ENCODE measurements at places on chromosomes 7 and 10. TPM values are rescaled to one million over a fixed set of nuclear protein-coding genes. Genes with fewer than 3 reads are reported as not detected.
A peak's percentile ranks its signal among the peaks of the same experiment; 100 is the strongest.

- peaks cover 13% of the 10 kb centered on the region for H3K4me1 ChIP-seq
- no peaks in the 10 kb centered on the region for H3K27me3 ChIP-seq
- no peak overlapping the region for H3K4me3 ChIP-seq
- no peak for DNase-seq
- no peaks in the 10 kb centered on the region for H3K36me3 ChIP-seq
These were observed 10.7 kb downstream of the CEP41 start for GRCh38 chr7:130430115-130430514.

GRCh38 chr10:118321724-118322575 lies 20.2 kb downstream of the FAM204A start:
- no peaks in the 10 kb centered on the region for H3K27me3 ChIP-seq
- DNase-seq, result no peak
- no peaks in the 10 kb centered on the region for H3K4me1 ChIP-seq
- H3K4me3 ChIP-seq, result no peak overlapping the region

DNA sequence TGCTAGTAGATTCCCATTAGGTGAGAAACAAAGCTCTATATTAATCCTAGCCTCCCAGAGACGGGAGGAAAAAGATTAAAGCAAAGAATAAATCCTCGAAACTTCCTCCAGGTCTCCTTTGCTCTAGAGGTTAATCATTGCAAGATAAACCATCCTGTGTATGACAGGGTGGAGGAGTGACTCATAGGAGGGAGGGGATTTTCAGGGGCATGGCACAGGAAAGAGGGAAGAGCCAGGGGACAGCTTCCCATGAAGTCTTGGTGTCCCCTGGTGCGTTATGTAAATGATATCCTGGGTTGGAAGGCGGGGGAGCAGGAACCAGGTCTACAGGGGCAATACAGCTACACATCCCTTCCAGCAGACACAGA lies 780 bp downstream of the CYP3A5 start:
- H3K27me3 ChIP-seq, result no peaks in the 10 kb centered on the region
- no peak overlapping the region for H3K4me3 ChIP-seq
- H3K36me3 ChIP-seq, result no peaks in the 10 kb centered on the region
- H3K27ac ChIP-seq, result no peak overlapping the region
- no peaks in the 10 kb centered on the region for H3K4me1 ChIP-seq
- DNase-seq, result peak; percentile 22

- no peaks in the 10 kb centered on the region for H3K36me3 ChIP-seq
- no peak overlapping the region for H3K27ac ChIP-seq
- H3K4me3 ChIP-seq, result no peak overlapping the region
- H3K27me3 ChIP-seq, result peaks cover 9% of the 10 kb centered on the region
- no peak for DNase-seq
These were observed 52.1 kb downstream of the WIPF3 start for GRCh38 chr7:29858191-29858951.

DNA sequence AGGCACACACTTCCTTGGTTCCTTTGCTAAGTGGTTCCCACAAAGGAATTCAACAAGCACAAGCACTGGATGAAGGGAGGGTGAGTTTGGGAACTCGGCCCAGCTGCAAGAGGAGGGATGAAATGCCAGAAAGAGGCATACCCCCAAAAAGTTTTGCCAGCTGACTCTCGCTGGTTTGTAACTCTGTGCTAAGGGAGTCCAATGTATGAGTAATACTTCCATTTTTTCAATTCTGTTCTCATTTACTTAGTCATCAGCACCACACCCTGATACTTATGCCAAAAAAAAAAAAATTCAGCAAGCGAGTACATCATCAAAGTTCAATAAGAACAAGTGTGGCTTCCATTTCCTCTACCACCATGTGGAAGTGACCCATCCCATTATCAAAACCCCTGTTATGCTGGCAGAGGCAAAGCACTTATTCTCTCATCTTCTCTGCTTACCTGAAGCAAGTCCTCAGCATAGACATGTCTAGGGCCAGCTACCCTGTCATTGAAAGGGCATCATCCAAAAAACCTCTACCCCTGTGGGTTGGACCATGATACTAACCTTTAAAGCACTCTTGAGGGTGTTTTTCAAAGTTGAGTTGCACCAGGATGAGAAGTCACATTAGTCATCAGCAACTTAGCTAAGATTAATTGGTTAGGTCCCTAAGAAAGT lies 6.9 kb upstream of the HYCC1 start:
- DNase-seq, result peak; percentile 88
- H3K27ac ChIP-seq, result peak overlapping the region; percentile 79
- no peaks in the 10 kb centered on the region for H3K36me3 ChIP-seq

DNA sequence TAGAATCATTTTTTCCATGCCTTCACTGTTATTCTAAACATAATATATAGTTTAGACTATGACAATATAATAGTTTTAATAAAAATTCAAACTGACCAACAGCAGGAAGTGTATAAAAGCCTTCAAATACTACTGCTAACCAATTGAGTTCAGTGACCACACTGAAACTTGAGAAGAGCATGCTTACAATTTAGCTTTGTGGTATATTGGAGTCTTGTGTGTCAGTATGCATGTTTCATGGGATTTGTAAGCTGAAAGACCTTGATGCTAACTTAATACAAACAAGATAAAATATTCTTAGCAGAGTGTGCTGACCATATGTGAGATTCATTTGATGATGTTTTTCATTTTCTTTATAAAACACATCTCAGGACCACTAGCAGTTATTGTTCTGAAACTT lies 395.5 kb downstream of the SUGCT start:
- H3K36me3 ChIP-seq, result no peaks in the 10 kb centered on the region
- H3K4me1 ChIP-seq, result no peaks in the 10 kb centered on the region
- no peak overlapping the region for H3K4me3 ChIP-seq
- H3K27me3 ChIP-seq, result no peaks in the 10 kb centered on the region
- peak; percentile 83 for DNase-seq

DNA sequence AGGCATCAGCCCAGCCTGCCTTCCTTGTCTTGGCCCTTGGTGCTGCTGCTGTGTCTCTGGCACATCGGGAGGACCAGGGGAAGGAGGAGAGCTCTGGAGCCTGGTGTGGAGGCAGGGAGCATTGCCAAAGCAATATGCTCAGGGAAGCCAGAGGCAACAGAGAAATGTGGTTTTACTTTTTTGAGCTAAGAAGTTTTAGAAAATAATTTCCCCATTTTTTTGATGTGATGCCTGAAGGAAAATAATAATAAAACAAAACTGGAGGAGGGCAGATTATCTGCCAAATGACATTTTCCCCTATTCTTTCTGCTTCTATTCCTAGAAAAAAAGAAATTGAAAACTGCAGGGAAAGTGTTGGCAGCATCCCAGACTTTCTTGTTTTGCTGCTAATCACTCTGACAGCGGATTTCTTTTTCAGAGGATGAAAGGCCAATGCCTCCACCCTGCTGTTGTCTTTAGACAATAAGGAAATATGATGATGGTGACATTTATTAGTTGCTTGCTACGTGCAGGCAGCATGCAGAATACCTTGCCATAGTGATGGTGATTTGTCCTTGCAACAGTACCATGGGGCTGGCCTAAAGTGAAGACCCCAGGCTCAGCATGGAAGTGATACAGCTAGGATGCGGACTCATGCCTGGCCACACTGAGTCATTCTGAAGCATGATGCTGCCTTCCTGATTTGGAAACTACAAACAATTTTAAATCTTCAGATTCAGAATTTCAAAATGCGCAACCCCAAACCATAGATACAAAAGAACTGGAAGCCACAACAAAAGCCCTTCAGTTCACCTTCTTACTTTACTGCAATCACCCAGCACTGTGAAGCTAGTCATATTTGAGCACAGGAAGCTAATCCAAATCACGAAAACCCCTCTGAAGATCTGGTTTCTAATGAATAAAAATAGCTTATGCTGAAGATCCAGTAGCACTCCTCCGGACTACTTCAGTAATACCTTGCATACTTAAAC lies 260.2 kb upstream of the TMEM72 start:
- DNase-seq, result no peak
- no peak overlapping the region for H3K4me3 ChIP-seq
- H3K4me1 ChIP-seq, result no peaks in the 10 kb centered on the region
- H3K36me3 ChIP-seq, result no peaks in the 10 kb centered on the region

DNA sequence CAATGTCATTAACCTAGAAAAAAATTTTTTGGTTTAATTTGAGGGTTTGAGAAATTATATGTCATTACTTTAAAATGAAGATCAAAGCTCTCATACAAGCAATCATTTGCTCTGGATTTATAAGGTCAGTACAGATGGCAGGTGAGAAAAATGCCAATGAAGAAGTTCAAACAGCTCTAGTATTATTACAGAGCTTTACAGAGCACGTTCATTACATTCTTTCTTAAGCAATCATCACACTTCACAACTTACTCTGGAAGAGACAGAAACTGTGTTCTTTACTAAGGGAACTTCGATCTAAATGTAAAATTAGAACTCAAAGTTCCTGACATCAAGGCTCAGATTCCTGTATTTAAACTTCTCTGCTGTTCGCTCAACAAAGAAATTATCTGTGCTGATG lies 153.4 kb downstream of the ATE1 start:
- H3K27ac ChIP-seq, result no peak overlapping the region
- no peaks in the 10 kb centered on the region for H3K27me3 ChIP-seq
- peaks cover 4% of the 10 kb centered on the region for H3K4me1 ChIP-seq
- DNase-seq, result peak; percentile 22
- H3K36me3 ChIP-seq, result 0 out of 2 replicates have a peak, but pooled peaks cover 1% of the 10 kb centered on the region
- no peak overlapping the region for H3K4me3 ChIP-seq

DNA sequence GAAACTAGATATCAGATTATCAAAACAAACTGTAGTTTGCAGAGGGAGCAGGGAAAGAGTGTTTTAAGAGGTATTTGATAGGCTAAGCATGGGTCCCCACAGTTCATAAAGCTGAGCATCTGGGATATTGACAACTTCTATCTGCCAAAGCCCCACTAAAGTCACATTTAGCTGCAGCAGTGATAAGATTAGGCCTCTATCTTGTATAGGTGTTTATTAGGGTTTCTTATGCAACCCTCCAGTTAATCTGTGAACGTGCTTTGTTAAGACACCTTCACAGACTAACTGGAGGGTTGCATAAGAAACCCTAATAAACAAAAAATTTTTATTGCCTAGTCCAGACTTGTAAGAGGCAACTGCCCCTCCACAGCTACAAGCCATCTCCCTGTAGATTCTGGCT lies 78.0 kb downstream of the CYP51A1 start:
- H3K27me3 ChIP-seq, result no peaks in the 10 kb centered on the region
- DNase-seq, result no peak
- no peak overlapping the region for H3K27ac ChIP-seq
- peaks cover 4% of the 10 kb centered on the region for H3K36me3 ChIP-seq

GRCh38 chr7:20176578-20177242 lies 40.5 kb downstream of the MACC1 start:
- H3K4me3 ChIP-seq, result no peak overlapping the region
- H3K4me1 ChIP-seq, result no peaks in the 10 kb centered on the region
- no peak overlapping the region for H3K27ac ChIP-seq
- no peaks in the 10 kb centered on the region for H3K36me3 ChIP-seq
- DNase-seq, result no peak

DNA sequence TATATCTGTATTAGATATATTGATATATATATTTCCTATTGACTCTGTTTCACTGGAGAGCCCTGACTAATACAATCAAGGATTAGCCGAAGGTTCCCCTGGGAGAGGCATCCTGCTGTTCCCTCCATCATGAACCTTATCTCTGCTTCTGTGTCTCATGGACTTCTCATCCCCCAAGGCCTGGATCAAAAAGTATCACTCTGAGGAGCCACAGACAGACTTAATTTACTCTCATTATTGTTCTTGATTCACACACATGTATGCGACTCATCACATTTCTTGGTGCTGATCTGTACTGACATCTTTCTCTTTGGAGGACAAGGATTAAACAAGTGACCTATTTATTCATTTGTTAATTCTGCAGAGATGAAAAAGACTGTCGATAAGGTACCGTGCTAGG lies 550.2 kb downstream of the KCNMA1 start:
- H3K27me3 ChIP-seq, result no peaks in the 10 kb centered on the region
- peak; percentile 66 for DNase-seq
- no peak overlapping the region for H3K27ac ChIP-seq
- no peak overlapping the region for H3K4me3 ChIP-seq
- no peaks in the 10 kb centered on the region for H3K36me3 ChIP-seq

The CFTR gene
- total RNA-seq, result under 0.01 TPM

The ZNF365 gene
- 2.5 TPM for total RNA-seq

The IKZF1 gene
- not detected for total RNA-seq

The KIF20B gene
- 23.5 TPM for total RNA-seq

The AGBL3 gene
- total RNA-seq, result 0.28 TPM

The GAD2 gene
- not detected for total RNA-seq

All from IMR-90 (cell line).